Stimulated activated CD4-positive, alpha-beta T cell treated with anti-CD3 and anti-CD28 coated beads, Interleukin-12 subunit alpha, Interleukin-12 subunit beta, amount 100 ng/mL, for 4 hours (primary cell): ENCODE measurements at places on chromosomes 13 and 19.

DNA sequence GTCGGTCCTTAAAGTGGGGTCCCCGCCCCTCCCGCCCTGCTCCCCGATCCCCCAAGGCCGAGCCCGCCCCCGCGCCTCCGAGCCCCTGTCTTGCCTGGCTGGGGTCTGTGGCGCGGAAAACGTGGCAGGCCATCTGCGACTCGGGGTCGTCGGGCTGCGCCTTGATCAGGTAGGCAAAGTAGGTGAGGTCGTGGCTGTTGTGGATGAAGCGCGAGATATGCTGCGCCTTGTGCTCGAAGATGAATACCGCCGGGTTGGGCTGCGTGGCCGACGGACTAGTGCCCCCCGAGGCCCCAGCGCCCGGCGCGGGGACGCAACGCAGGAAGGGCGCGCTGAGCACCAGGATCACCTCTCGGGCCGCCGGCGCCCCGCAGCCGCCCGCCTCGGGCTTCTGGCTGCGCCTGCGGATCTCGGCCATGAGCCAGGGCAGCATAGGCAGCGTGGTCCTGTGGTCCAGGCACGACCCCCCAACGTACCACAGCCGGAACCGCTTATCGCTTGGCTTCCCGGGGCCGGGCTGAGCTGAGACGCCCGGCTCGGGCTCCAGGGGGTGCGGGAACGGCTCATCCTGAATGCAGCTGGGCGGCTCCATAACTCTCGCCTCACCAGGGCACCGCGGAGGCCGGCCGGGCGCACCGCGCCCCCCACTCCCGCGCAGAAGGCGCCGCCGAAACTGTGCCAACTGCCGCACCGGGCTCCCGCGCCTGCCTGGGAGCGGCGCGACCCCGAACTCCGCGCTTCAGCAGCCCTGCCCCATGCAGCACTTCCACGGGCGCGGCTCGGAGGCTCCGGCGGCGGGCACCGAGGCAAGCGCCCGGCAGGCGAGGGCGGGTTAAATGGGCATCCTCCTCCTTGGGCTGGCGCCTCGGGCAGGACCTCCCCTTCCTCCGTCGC, 546 bp downstream of the TBC1D4 start:
- peak; percentile 6 for DNase-seq

DNA sequence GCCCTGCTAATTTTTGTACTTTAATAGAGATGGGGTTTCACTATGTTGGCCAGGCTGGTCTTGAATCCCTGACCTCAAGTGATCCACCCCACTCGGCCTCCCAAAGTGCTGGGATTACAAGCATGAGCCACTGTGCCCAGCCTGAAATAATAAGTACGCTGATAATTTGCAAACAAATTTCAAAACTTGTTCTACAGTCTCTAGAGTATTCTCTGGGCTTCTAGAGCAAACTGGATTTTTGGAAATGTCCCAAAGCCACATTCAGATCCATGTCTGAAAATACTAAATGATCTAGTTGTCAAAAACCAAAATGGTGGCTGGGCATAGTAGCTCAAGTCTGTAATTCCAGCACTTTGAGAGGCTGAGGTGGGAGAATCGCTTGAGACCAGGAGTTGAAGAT, 39.9 kb upstream of the PSPC1 start:
- no peak for DNase-seq

GRCh38 chr13:31631071-31631470, 108.3 kb upstream of the RXFP2 start:
- no peak for DNase-seq

DNA sequence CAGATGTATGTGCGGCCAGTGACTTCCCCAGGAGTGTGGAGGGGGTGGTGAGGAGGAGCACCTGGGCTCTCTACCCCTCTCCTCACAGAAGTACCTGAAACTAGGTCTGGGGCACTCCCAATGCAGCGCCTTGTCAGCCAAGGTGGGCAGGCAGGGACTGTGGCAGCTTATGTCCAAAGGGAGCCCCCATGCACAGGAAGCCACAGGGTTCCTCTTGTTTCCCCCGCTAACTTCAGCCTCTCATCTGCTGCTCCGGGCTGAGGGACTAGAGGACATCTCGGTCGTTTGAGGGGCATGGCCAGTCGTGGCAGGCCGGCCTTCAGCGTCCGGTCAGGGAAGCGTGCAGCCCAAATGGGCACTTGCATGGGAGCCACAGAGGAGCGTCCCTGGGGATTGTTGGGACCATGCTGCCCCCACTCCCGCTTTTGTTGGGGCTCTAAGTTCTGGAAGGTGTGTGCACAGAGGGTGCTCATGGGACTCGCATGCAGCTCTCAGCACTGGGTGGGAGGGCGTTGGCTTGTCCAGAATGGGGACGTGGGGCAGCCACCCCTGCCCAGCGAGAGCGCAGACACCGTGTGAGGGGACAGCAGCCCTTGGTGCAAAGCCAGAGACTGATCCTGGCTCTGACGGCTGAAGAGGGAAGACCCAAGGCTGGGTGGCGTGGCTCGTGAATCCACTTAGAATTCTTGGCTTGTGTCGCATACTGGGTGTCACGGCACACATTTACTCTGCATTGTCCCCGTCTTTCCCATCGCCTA, 16.6 kb upstream of the NPAS1 start:
- DNase-seq = no peak

DNA sequence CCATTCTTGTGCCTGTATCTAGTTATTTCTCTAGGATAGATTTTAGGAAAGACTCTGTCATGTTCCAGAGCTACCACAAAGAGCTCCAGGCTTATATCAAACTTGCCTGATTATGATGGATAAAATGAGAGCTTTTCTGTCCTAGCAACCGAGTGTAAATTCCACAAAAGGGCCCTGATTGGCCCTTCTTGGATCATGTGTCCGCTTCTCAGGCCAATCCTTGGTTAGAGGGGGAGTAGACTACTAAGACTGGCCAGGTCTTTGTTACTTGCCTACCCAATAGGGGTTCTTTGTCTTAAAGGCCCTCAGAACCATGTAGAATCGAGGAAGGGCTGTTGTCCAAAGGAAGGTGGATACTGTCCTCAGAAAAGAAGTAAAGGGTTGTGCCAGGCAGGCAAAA, 2.4 kb downstream of the DHX34 start:
- DNase-seq = no peak

DNA sequence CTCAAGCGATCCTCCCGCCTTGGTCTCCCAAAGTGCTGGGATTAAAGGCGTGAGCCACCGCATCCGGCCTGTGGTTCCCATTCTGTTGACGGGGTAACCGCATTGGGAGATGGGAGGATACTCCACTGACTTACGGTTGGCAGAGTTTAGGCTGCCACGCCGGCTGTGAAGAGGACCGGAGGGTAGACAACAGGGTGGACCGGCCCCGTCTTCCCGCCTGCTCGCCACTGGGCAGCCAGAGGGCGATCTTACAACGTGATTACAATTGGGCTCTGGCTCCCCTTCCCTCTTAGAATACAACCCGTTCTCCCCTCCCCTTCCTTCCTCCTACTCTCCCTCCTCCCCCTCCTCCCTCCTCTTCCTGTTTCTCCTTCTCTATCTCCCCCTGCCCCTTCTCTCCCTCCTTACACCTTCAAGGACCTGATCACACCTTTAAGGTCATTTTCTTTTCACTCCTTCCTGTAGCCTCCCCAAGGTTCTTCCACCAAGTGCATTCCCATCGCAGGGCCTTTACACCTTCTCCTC, 957 bp upstream of the CCDC194 start:
- DNase-seq = peak; percentile 76

DNA sequence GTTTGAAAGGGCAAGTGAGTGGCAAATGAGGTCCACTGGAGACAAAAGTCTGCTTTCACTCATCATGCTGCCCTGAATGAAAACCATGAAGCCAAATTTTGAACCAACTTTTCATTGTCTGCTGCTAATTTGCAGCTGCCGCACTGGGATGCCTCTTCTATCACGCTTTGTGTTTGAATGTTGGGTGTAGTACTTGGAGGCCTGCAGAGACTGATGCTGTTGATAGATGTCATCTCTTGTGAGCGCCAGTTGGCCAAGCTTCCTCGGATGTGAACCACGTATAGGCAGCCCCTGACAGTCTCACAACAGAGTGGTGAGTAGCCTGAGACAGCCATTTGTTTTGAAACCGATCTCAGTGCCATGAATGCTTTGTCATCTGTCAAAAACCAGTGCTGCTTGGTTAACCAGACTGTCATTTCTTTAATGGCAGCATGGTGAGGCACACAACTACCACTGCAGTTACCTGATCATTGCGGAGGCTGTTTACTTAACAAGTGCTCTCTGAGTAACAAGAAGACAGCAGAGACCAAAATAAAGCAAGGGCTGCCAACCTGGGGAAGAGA, 31.2 kb upstream of the SLC10A2 start:
- no peak for DNase-seq

DNA sequence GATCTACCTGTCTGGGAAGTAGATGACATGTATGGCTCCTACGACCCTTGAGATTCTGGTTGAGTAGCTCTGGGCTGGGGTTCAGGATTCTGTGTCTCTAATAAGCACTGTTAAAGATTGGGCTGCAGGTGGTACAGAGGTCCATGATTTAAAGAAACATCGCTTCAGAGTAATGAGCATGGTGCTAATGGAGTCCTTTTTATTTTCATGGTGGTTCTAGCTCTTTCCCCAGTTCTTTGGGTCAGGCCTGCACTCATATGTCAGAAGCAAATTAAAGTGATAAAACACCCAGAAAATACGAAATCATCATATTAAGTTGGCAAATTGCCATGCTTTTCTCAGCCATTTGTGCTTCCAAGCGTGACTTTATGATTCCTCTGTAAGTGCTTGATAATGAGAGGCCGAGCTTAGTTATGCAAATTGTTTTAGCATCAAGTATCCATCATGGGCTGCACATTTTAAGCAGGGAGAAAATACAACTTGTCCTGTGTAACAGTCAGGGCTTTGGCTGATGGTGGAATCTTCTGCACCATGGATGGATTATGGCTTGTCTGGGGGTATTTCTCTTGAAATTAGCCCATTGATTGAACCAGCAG, 45.1 kb downstream of the MTUS2 start:
- DNase-seq = no peak

DNA sequence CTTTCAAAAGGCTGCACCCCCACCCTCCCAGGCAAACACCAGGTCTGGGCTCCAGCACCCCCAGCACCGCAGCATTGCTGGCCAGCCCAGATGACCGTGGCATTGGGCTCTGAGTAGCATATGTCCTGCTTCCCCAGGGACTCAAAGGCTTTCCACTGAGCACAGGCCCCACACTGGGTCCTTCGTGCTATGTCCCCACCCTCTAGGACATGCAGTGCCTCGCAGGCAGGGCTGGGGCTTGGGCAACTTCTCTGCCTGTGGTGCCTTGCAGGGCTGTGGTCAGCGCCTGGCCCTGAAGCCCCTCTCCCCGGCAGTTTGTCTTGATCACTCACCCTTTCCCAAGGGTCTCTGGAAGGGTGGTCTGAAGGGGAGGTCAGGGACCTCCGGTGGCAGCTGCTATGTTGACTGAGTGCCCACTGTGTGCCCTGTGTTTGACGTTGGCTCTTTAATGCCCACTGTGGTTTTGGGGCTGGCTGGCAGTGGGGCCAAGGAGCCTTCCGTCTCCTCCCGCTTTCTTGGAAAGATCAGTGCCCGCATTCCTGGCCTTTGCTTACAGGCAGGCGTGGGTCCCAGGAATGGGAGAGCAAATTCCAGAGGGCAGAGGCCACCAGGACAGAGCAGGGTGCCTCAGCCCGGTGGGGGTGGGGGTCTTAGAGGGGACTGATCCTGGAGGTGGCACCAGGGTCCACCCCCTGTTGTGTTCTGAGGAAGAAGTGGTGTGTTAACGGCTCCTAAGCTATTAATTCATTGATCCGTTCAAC, 20.3 kb upstream of the CRTC1 start:
- no peak for DNase-seq
